Fibroblast of skin of right quadriceps (primary cell): ENCODE measurements at places on chromosomes 3 and 15.

GRCh38 chr15:88479169-88479568 is 11.7 kb downstream of the MRPS11 start:
- DNase-seq = no peak

GRCh38 chr3:187979564-187979963 is 174.4 kb upstream of the LPP start:
- DNase-seq = no peak

DNA sequence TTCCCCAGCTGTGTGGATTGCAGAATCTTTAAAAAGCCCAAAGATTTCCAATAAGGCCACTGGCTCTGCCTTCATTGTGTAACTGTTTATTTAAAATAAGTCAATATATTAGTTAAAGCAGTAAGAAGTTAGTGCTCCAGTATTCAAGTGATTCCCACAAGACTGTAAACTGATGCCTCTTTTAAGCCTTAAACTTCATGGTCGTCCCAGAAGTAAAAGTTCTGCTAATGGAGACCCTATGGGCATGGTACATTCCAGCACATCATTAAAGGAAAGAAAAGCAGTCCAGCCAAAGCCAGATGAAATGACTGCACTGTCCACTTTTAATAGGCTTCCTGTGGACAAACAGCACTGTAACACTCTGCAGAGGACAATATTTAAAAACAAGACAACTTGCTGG is 512.6 kb downstream of the MECOM start:
- DNase-seq = no peak

- no peak for DNase-seq
Observed at GRCh38 chr15:36498916-36499315, 80.5 kb upstream of the CDIN1 start.

DNA sequence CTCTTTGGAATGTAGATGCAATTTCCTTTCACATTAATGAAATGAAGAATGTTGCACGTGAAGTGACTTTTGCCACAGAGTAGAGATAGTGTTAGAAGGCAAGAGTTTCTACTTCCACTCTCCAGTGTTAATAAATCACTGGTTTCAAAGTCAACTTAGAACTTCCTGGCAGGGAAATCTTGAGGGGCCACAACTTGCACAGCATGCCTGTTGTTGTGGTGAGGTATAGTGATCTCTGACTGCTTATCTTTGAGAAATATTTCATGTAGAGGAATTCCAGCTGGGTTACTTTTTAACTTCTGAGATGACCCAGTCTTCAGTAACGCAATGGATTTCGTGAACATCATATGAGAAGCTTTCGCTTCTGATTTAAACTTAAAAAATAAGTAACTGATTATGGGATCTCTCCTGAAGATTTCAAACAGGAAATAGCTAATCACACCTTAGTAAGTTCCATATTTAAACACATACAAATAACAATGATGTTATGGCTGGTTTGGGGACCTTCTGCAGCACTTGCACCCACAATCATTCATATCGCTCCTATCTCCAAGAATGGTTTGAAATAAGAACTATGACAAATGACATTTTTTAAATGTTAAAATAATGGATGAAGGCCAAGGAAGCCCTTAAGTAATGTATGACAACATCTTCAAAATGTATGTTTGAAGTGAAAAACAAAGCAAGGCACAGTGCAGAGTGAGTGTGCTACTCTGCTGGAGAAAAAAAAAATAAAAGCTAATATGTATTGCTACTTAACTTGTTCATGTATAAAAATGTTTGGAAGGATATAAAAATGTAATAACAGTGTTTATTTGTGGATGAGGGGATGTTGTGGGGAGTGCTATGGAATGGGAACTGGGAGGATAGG is 726.5 kb upstream of the NECTIN3 start:
- peak; percentile 19 for DNase-seq

DNA sequence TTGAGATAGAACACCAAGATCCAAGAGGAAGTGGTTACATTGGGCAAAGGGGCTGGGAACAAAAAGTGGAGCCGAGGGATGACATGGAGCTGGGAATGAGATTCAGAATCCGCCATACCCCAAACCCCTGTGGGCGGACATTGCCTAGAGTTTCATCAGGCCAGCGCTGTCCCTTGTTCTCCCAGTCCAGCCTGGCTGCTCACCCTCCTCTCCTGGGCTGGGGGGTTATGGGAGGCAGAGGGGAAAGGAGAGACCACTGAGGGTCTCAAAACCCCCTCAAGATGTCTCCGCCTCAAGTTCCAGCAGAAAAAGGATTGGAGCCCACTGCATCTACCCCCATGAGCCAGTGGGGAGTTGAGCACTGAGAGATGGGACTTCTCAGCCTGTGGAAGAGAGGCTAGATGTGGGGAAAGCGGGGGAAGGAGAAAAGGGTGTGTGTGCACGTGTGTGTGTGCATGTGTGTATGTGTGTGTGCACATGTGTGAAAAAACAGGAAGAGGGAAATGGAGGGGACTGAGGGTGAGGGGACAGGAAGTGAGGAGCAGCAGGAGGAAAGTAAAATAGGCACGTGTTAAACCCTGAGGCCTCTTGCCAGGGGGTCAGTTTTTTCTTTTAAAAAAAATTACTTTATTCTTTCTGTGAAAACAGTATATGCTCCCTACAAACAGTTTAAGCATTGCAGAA is 14.3 kb downstream of the GRM2 start:
- no peak for DNase-seq

GRCh38 chr15:92457471-92458041 is 63.9 kb downstream of the ST8SIA2 start:
- no peak for DNase-seq

GRCh38 chr3:33650495-33650894 is 67.6 kb downstream of the CLASP2 start:
- DNase-seq = no peak

DNA sequence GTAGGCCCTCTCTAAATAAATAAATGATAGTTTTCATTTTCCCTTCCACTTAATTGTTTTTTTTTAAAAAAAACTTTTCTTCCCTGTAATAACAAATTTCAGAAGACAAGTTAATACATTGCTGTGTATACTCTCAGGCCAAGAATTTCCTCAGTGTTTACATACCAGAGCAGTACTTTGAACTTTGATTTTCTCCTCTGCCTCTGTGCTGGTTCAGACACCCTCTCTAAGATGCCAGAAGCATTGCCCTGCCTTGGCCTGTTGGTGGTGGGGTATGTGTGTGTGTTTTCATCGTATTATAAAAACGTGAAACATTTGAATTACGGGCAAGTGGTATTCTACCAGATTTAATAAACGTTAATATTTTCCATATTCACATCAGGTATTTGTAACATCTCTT is 70.1 kb downstream of the SMAD3 start:
- peak; percentile 64 for DNase-seq

DNA sequence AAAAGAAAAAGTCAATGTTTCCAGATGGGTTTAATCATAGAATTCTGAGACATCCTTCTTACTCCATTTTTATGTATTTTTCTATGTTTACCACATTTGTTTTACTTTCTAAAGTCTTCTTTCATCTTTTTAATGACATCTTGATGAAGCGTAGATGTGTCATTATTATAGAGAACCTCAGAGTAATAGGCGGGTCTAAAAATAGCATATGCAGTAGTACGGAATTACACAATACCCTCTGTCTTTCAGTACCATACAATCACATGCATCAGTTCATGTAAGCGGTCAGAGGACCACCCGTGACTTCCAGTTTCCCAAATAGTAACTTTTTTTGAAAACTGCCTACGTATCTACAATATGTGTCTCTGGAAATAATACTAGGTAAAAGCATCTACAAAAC is 224.0 kb downstream of the PLOD2 start:
- DNase-seq = peak; percentile 78

- no peak for DNase-seq
Observed at GRCh38 chr3:97612632-97613031, 151.9 kb upstream of the ARL6 start.

DNA sequence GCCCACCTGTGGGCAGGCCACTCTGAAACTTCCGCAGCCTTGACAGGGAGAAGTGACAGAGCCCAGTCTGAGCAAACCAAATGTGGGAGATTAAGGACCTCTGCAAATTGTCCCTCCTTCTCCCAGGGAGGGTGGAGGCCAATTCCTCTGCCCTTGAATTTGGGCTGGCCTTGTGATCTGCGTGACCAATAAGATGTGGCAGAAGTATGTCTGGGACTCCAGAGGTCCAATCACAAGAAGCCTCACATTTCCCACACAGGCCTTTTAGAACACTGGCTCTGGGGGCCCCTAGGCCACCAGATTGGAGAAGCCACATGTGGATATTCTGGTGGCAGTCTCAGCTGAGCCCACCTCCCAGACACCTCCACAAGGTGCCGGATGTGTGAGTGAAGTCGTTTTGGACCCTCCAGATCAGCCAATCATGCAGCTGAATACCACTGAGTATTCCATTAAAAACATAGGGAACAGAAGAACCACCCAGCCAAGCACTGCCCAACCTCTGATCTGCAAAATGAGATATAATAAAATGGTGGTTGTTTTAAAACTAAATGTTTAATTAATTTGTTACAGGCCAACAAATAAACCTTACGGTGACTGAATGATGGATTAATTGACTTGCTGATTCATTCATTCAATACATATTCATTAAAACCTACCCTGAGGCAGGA is 150.3 kb downstream of the NUP210 start:
- DNase-seq = no peak

- DNase-seq = no peak
Observed at GRCh38 chr3:170865209-170866094, 4.5 kb downstream of the RPL22L1 start.
